ENCODE measurements at places on chromosomes 5 and 9.

- no peaks in the 10 kb centered on the region for H3K4me1 ChIP-seq
- H3K27me3 ChIP-seq, result no peaks in the 10 kb centered on the region
- H3K36me3 ChIP-seq, result no peaks in the 10 kb centered on the region
- no peak overlapping the region for H3K4me3 ChIP-seq
- no peak for DNase-seq
- H3K27ac ChIP-seq, result no peak overlapping the region
Observed at GRCh38 chr9:126336736-126337325, 10.2 kb downstream of the MVB12B start.

DNA sequence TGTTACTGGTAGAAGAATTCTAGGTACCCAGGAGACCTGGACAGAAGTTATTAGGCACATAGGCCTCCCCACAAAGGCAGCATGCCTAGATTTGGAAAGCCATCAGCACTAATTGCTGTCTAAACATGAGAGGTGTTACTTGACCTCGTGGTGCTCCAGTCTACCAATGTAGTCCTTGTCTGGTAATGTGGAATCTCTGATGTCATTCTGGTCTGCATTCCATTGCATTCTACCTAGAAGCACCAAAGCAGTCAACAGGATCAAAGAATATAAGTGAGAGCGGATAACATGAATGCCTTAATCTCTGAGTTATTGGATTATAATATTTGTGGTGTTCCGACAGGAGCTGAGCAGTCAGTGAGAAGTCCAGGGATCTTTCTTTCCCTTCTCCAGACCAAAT, 175.2 kb downstream of the PSAT1 start:
- no peak for DNase-seq
- no peaks in the 10 kb centered on the region for H3K4me1 ChIP-seq
- H3K27me3 ChIP-seq, result no peaks in the 10 kb centered on the region
- no peak overlapping the region for H3K27ac ChIP-seq
- no peak overlapping the region for H3K4me3 ChIP-seq

DNA sequence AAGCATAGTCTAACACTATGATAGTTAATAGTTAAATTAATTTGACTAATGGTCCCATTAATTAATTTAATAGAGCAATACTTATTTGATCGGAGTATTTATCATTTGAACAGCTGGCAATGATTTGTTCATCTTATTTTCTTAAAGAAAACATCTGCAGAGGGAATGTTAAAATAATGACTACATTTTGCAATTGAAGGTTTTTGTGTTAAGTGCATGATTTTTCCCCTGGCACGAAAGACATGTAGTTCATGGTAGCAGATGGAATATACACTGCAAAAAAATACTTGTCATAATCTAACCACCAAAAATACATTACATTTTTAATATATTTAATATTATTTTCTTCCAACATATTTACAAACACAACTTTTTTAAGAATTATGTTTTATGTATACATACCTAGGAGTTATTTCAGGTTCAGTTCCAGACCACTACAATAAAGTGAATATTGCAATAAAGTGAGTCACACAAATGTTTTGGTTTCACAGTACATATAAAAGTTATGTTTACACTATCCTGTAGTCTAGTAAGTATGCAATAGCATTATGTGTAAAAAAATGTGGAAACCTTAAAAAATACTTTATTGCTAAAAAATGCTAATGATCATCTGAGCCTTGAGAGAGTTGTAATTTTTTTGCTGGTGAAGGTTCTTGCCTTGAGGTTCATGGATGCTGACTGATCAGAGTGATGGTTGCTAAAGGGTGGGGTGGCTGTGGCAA, 292.6 kb upstream of the DAB2 start:
- no peaks in the 10 kb centered on the region for H3K27me3 ChIP-seq
- no peak overlapping the region for H3K4me3 ChIP-seq
- H3K4me1 ChIP-seq, result no peaks in the 10 kb centered on the region
- no peaks in the 10 kb centered on the region for H3K36me3 ChIP-seq
- DNase-seq, result no peak

DNA sequence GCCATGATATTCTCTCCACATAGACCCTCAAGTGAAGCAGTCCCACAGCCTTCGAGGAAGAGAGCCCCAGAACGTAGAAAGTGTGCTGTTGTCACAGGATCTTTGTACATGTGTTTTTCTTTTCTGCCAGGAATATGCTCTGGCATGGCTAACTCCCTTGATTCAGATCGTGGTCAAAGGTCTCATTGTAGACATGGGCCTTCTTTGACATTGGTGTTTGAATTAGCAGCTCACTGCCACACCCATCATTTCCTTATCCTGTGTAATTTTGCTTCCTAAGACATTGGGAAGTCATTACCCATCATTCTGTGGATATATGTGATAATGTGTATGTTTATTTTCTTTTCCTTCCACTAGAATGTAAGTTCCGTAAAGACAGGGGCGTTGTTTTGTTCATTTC, 25.5 kb downstream of the MTRR start:
- H3K4me3 ChIP-seq, result no peak overlapping the region
- H3K4me1 ChIP-seq, result no peaks in the 10 kb centered on the region
- H3K27me3 ChIP-seq, result no peaks in the 10 kb centered on the region
- H3K27ac ChIP-seq, result no peak overlapping the region
- H3K36me3 ChIP-seq, result no peaks in the 10 kb centered on the region
- DNase-seq, result no peak

DNA sequence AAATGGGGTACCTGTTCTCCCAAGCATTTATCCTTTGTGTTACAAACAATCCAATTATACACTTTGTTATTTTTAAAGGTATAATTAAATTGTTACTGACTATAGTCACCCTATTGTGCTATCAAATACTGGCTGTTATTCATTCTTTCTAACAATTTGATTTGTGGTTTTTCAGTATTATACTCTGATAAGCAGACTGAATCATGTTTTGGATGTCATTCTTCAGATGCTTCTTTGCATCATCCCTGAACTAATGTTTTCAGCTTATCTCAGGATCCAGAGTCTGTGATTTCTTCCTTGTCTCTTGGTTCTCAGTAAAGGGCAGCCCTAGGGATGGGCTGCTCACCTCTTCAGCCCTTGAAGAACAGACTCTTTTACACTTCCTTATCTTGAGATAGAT, 177.8 kb upstream of the SGCD start:
- H3K27ac ChIP-seq, result no peak overlapping the region
- no peak for DNase-seq
- H3K4me3 ChIP-seq, result no peak overlapping the region
- no peaks in the 10 kb centered on the region for H3K27me3 ChIP-seq
- no peaks in the 10 kb centered on the region for H3K4me1 ChIP-seq
- H3K36me3 ChIP-seq, result no peaks in the 10 kb centered on the region

DNA sequence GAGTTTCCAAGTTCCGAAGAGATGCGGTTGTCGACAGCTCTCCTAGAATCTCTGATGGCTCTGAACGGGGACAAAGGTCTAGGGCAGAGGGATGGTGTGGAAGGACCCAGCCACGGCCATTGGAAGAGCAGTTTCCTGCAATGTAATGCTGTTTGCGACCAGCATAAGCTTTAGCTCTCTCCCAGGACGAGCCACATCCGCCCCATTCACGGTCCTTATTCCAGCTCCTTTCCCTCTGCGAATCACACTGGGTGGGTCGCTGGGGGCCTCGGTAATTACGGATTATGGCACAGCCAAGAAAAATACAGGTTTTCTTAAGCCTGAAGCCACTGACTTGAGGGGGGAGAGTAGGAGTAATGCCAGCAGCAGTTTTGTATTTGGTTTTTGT, 22.7 kb downstream of the ANXA2R start:
- peak overlapping the region; percentile 87 for H3K27ac ChIP-seq
- peaks cover 10% of the 10 kb centered on the region for H3K27me3 ChIP-seq
- no peaks in the 10 kb centered on the region for H3K4me1 ChIP-seq
- no peak for DNase-seq

- H3K4me1 ChIP-seq, result no peaks in the 10 kb centered on the region
- no peaks in the 10 kb centered on the region for H3K36me3 ChIP-seq
- H3K27ac ChIP-seq, result no peak overlapping the region
- no peak overlapping the region for H3K4me3 ChIP-seq
- no peaks in the 10 kb centered on the region for H3K27me3 ChIP-seq
Observed at GRCh38 chr5:32767948-32768467, 56.9 kb downstream of the NPR3 start.

DNA sequence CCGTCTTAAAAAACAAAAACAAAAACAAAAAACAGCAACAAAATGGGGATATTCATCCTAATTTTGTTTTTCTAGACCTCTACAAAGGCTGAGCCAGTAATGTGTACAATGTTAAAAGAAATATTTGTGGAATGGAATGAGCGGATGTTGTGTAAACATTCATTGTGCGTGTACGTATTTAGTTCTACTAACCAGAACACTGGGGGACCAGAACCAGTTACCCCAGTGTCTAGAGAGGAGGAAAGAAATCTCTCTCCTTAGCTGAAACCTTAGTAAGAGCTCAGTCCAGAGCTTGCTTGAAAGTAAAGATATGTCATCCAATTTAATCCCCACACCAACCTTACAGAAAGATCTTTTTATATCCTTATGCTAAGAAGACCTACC, 106.7 kb upstream of the CPEB4 start:
- no peaks in the 10 kb centered on the region for H3K36me3 ChIP-seq
- no peak overlapping the region for H3K4me3 ChIP-seq
- no peak for DNase-seq
- no peaks in the 10 kb centered on the region for H3K27me3 ChIP-seq
- H3K27ac ChIP-seq, result peak overlapping the region; percentile 74

DNA sequence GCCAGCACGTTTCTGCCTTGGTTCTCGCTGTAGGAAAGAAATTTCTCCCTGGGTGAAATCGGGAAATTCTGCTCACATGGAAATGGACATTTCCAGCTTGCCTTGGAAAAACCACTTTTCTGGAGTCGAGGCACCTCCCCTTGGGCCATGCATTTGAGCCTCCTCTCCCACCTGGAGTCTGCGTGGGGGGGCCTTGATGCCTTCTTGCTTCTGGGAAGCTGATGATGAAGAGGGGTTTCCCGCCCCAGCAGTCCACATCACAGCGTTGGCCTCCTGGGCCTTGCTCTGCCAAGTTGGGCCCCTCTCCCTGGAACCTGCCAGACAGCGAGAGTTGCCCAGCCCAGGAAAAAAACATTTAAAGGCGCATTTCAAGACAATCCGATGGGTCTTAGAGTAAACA, 1.8 kb upstream of the ASB6 start:
- H3K27me3 ChIP-seq, result no peaks in the 10 kb centered on the region
- DNase-seq, result no peak
- no peaks in the 10 kb centered on the region for H3K4me1 ChIP-seq
- H3K4me3 ChIP-seq, result no peak overlapping the region
- no peak overlapping the region for H3K27ac ChIP-seq

DNA sequence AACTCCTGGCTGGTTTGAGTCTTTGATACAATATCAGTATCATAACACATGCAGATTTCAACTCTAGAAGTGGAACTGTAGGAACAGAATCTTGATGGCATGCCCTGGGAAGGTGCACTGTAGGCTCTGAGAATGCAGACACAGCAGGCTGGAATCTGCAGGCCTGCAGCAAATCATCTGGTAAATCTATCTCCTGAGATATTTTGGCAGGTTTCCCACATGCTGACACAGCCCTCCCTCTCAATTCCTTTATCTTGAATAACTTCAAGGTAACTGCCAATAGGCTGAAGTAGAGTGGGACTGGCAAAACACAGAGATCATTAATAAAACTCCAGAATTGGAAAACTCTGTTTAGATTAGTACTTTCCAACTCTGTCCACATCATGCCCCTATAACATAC, 177.8 kb upstream of the PCSK5 start:
- no peaks in the 10 kb centered on the region for H3K27me3 ChIP-seq
- H3K36me3 ChIP-seq, result no peaks in the 10 kb centered on the region
- H3K4me1 ChIP-seq, result no peaks in the 10 kb centered on the region
- H3K4me3 ChIP-seq, result no peak overlapping the region

DNA sequence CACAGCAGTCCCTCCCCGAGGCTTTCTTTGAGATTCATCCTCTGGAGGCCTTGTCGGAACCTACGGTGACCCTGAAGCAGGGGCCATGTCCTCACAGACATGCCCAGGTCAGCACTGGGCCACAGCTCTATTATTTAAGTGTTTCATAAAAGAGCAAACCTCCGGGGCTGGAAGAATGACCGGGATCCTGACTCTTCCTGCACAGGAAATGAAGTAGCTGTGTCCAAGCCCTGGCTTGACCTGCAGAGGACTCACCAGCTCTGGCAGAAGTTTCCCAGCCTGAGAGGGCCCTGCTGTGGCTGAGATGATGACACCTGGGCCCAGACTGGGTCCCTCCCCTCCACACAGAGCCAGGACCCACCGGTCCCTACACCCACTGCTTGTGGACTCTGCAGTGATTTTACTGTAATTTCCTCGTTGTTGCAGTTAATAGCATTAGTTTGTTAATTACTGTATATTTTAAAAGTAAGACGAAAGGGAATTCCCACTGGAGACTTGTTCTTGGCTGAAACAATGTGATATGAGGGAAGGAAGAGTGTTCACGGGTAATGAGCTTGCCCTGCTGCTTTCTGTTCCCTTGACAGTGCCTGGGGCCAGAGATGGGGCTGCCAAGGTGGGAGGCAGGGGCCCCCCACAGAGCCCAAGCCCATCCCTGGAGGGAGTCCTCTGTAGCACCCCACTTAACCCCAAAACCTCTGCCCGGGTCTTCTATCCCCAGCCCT, 72.2 kb downstream of the PCDH1 start:
- DNase-seq, result no peak
- H3K4me1 ChIP-seq, result no peaks in the 10 kb centered on the region
- no peak overlapping the region for H3K4me3 ChIP-seq
- peak overlapping the region; percentile 7 for H3K27ac ChIP-seq
- H3K27me3 ChIP-seq, result no peaks in the 10 kb centered on the region

DNA sequence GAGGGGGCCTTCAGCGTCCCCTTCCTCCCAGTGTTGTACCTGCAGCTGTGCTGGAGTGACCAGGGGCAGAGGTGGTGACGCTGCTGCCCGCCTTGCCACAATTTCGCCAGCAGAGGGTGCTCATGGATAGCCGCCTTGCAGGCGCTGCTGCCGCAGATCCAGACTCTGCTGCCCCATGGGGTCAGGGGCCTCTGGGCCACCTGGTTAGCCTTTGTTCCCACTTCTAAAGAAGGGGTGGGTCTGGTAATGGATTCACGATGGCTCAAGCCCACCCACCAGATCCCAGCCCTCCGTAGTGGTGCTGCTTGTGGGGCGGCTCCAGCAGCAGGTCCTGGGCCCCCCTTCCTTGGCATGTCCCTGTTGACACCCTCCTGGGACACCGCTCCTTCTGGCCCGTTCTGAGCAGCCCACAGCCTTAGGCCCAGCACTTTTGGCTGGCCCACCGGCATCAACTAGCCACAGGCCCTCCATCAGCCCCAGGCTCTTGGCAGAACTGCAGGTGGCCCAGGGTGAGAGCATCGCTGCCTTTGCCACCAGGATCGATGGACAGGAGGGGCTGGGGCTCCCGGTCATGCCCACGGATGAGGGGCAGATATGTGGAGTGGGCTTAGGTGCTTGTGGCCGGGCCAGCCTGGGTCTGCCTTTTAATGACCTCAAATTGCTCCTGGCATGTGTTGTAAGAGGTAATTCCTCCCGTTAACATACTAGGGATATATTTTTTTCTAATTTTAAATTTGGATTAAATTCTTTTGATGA, 57.2 kb downstream of the COL5A1 start:
- H3K27me3 ChIP-seq, result no peaks in the 10 kb centered on the region
- H3K4me3 ChIP-seq, result no peak overlapping the region
- H3K4me1 ChIP-seq, result no peaks in the 10 kb centered on the region
- H3K36me3 ChIP-seq, result no peaks in the 10 kb centered on the region
- H3K27ac ChIP-seq, result peak overlapping the region; percentile 39
- peak; percentile 67 for DNase-seq

- H3K4me3 ChIP-seq, result no peak overlapping the region
- H3K27me3 ChIP-seq, result no peaks in the 10 kb centered on the region
- H3K27ac ChIP-seq, result no peak overlapping the region
- H3K4me1 ChIP-seq, result no peaks in the 10 kb centered on the region
- DNase-seq, result no peak
- H3K36me3 ChIP-seq, result no peaks in the 10 kb centered on the region
Observed at GRCh38 chr9:110330484-110331105, 7.1 kb downstream of the TXNDC8 start.

- no peak overlapping the region for H3K4me3 ChIP-seq
- H3K27me3 ChIP-seq, result no peaks in the 10 kb centered on the region
- no peaks in the 10 kb centered on the region for H3K4me1 ChIP-seq
- peak; percentile 80 for DNase-seq
- no peak overlapping the region for H3K27ac ChIP-seq
Observed at GRCh38 chr9:122350577-122351355, 20.1 kb upstream of the PTGS1 start.

All from uterus (tissue), 4 donors.